A549 treated with GW870086 at 1 μM for 4 hours (cell line): ENCODE measurements at places on chromosomes 5 and 9. TPM values are rescaled to one million over a fixed set of nuclear protein-coding genes. Genes with fewer than 3 reads are reported as not detected.

The IFNA21 gene
- total RNA-seq = not detected in 5 replicates

The SLC9A3 gene
- total RNA-seq = 1.7 to 2.5 TPM (median 2.0 TPM) in 5 replicates

The ZNF354C gene
- 0.50 to 1.0 TPM (median 0.70 TPM) in 5 replicates for total RNA-seq

The FOXD4 gene
- total RNA-seq = 0.24 to 0.83 TPM (median 0.44 TPM) in 5 replicates

The PFN3 gene
- not detected in 5 replicates for total RNA-seq

The SH3PXD2B gene
- total RNA-seq = 13.7 to 20.7 TPM (median 18.4 TPM) in 5 replicates

The PDZD2 gene
- 0.10 to 0.79 TPM (median 0.38 TPM) in 5 replicates for total RNA-seq

The IL11RA gene
- 5.2 to 7.0 TPM (median 5.7 TPM) in 5 replicates for total RNA-seq

The PCDHA5 gene
- total RNA-seq = 0.50 to 0.74 TPM (median 0.70 TPM) in 5 replicates

The INIP gene
- 13.8 to 21.0 TPM (median 15.9 TPM) in 5 replicates for total RNA-seq

The GRXCR2 gene
- not detected in 5 replicates for total RNA-seq

The CDH18 gene
- not detected in 5 replicates for total RNA-seq

The FAM169A gene
- total RNA-seq = 3.6 to 7.7 TPM (median 7.2 TPM) in 5 replicates

The AIF1L gene
- 1.6 to 2.4 TPM (median 1.7 TPM) in 5 replicates for total RNA-seq

The DDX41 gene
- 84.7 to 106 TPM (median 101 TPM) in 5 replicates for total RNA-seq

The TSSK1B gene
- not detected in 5 replicates for total RNA-seq

The NMUR2 gene
- 0.08 to 0.13 TPM in 2 of 5 replicates, not detected in the others for total RNA-seq

The SLC36A2 gene
- total RNA-seq = not detected in 5 replicates

The TAF11L5 gene
- total RNA-seq = not detected in 5 replicates

The SLC24A2 gene
- not detected in 5 replicates for total RNA-seq

The DNAJC18 gene
- total RNA-seq = 4.6 to 10.3 TPM (median 7.0 TPM) in 5 replicates

The EXD3 gene
- 4.2 to 6.1 TPM (median 5.6 TPM) in 5 replicates for total RNA-seq

The FAXDC2 gene
- 0.23 to 0.74 TPM (median 0.31 TPM) in 5 replicates for total RNA-seq

The GDA gene
- total RNA-seq = 1.2 to 1.3 TPM (median 1.2 TPM) in 5 replicates

The WNT8A gene
- not detected in 5 replicates for total RNA-seq

The PAEP gene
- 0.41 to 0.47 TPM (median 0.45 TPM) in 4 of 5 replicates, not detected in the other for total RNA-seq

The NRARP gene
- total RNA-seq = 1.9 to 4.6 TPM (median 4.1 TPM) in 5 replicates

The OR13C9 gene
- not detected in 5 replicates for total RNA-seq

The AQP3 gene
- total RNA-seq = 11.9 to 18.2 TPM (median 15.1 TPM) in 5 replicates

The SPOCK1 gene
- total RNA-seq = 8.6 to 26.5 TPM (median 17.0 TPM) in 5 replicates

The CMBL gene
- total RNA-seq = 20.1 to 23.8 TPM (median 22.7 TPM) in 5 replicates

The DDX4 gene
- total RNA-seq = not detected in 5 replicates

The SYNPO gene
- total RNA-seq = 23.1 to 29.9 TPM (median 28.6 TPM) in 5 replicates

The FOXD4L3 gene
- 0.11 to 0.12 TPM in 2 of 5 replicates, not detected in the others for total RNA-seq

The IRX4 gene
- 0.25 to 0.53 TPM (median 0.45 TPM) in 5 replicates for total RNA-seq

The TLX3 gene
- total RNA-seq = not detected in 5 replicates

The SPEF2 gene
- total RNA-seq = 1.7 to 2.4 TPM (median 1.9 TPM) in 5 replicates

The KIF4B gene
- 0.06 TPM in 1 of 5 replicates, not detected in the others for total RNA-seq

The QRFP gene
- not detected in 5 replicates for total RNA-seq

The ARHGEF28 gene
- 10.2 to 12.3 TPM (median 11.9 TPM) in 5 replicates for total RNA-seq

The SLCO6A1 gene
- not detected in 5 replicates for total RNA-seq

The CDKN2B-AS1 gene
- total RNA-seq = not detected in 5 replicates

The IL12B gene
- 0.06 to 0.08 TPM (median 0.07 TPM) in 3 of 5 replicates, not detected in the others for total RNA-seq

The KIF24 gene
- 2.7 to 3.8 TPM (median 3.2 TPM) in 5 replicates for total RNA-seq

The WNK2 gene
- total RNA-seq = 4.1 to 9.0 TPM (median 6.2 TPM) in 5 replicates

The ZNF483 gene
- 0.40 to 0.98 TPM (median 0.54 TPM) in 5 replicates for total RNA-seq

The CCNJL gene
- total RNA-seq = 10.5 to 13.8 TPM (median 12.5 TPM) in 5 replicates

The NTNG2 gene
- total RNA-seq = 0.93 to 2.6 TPM (median 1.5 TPM) in 5 replicates

The PTPN3 gene
- total RNA-seq = 16.0 to 21.4 TPM (median 18.5 TPM) in 5 replicates

The LRRC70 gene
- 0.07 to 0.32 TPM (median 0.16 TPM) in 5 replicates for total RNA-seq

The IFNK gene
- not detected in 5 replicates for total RNA-seq

The COL27A1 gene
- 8.5 to 11.8 TPM (median 10.8 TPM) in 5 replicates for total RNA-seq

The SOX30 gene
- total RNA-seq = 0.07 to 0.10 TPM in 2 of 5 replicates, not detected in the others
